Activated CD4-positive, alpha-beta T cell treated with anti-CD3 and anti-CD28 coated beads for 4 hours (primary cell): ENCODE measurements at places on chromosomes 11 and 22.

- no peak for DNase-seq
These were observed 14.4 kb upstream of the SERPINH1 start for GRCh38 chr11:75547617-75548058.

DNA sequence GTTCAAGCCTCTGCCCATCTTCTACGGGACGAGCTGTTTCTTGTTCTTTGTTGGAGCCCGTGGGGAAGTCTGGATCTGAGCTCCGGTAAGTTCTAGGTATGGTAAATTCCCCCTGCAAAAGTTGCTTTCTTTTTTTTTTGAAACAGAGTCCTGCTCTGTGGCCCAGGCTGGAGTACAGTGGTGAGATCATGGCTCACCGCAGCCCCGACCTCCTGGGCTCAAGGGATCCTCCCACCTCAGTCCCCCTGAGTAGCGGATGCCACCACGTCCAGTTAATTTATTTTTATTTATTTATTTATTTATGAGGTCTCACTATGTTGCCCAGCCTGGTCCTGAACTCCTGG, 35.5 kb upstream of the MOB2 start:
- DNase-seq = no peak

DNA sequence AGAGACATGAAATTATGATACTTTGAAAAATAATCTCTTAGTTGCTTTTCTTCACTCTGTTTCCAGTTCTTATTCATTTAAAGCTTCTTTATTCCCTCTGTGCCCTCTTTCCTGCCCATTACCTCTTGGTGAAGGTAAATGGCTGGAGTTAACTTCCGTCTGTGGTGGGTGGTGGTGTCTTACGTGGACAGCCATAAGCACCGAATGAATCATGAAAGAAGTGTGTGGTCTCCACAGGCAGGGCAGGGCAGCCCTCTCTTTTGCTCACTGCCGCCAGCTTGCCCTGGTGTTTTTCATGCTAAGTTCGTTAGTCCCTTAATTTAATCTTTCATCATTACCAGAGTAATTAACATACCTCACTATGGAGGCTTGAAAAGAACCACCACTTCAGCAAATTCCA, 98.7 kb upstream of the SORL1-AS1 start:
- no peak for DNase-seq

DNA sequence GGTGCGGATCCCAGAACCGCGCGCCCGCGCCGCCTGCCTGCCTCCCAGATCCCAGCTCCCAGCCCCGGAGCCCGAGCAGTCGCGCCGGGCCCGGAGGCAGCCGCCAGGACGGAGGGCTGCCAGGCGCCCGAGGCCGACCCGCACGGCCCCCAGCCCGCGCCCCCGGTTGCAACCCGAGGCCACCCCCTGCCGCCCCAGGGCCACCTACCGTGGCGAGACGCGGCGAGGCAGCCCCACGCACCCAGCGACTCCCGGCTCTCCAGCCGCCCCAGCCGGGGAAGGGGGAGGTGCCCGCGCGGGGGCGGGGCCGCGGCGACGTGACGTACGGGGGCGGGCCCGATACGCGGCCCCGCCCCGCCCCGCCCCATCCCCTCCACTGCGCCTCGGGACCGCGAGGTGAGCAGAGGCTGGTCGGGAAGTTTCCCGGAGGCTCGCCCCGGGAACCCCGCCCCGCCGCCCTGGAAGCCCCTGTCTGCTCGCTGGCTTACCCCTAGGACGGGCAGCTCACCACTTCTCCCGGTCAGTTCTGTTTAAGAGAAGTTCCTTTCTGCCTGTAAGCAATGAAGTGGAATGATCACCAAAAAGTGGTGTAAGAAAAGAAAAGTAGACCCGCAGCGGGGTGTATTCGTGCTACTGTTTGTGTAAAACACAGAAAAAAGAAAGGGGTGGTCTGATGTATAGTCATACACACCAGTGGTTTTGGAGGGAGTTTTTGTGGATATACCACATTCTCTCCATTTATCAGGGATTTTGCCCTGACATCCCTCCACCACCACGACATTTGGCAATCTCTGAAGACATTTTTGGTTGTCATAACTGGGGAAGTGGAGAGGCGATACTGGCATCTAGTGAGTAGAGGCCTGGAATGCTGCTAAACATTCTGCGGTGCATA, at the start of gene TPST2:
Gene TPST2, minus strand, starts transcription at position 288 of the 892 bp plus-strand sequence. CDS start 48,502 bp downstream, outside the sequence.
- peak; percentile 74 for DNase-seq

GRCh38 chr11:36974771-36975170, 376.7 kb upstream of the RAG2 start:
- no peak for DNase-seq

GRCh38 chr22:25447067-25447685, 117.3 kb upstream of the GRK3 start:
- no peak for DNase-seq

- peak; percentile 42 for DNase-seq
These were observed 3.1 kb downstream of the ASRGL1 start for GRCh38 chr11:62340269-62340901.

- no peak for DNase-seq
These were observed 298.0 kb downstream of the TTC28 start for GRCh38 chr22:28381429-28382167.

GRCh38 chr22:25143156-25144076, 56.2 kb upstream of the CRYBB3 start:
- no peak for DNase-seq
